Chondrocyte (in vitro differentiated cells): ENCODE measurements at places on chromosomes 3 and 15. TPM values are rescaled to one million over a fixed set of nuclear protein-coding genes. Genes with fewer than 3 reads are reported as not detected.
A peak's percentile ranks its signal among the peaks of the same experiment; 100 is the strongest.

TEX9 gene
- total RNA-seq = 2.4 to 4.6 TPM (median 3.3 TPM) in 3 replicates

ITIH1 gene
- total RNA-seq = not detected in 3 replicates

DNA sequence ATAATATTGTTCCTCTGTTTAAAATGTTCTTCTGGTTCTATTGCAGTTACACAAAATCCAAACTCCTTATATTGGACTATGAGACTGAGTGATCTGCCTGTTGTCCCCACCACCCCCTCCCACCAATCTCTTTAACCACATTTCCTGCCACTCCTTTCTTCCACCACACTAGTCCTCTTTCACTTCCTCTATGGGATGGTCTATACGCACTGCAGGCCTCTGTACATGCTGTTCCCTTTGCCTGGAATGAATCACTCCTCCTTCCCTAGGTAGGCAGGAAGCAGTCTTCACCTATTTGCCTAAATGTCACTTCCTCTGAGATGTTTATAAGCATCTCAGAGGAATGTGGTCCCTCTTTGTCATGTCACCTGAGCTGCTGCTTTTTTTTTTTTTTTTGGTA is 4.0 kb downstream of the MAP2K1 start:
- no peaks in the 10 kb centered on the region for H3K27me3 ChIP-seq
- H3K4me3 ChIP-seq = no peak overlapping the region
- no peaks in the 10 kb centered on the region for H3K36me3 ChIP-seq
- DNase-seq = no peak
- peak overlapping the region; percentile 22 for H3K27ac ChIP-seq
- peaks cover 49% of the 10 kb centered on the region for H3K4me1 ChIP-seq

- no peak overlapping the region for H3K4me3 ChIP-seq
- H3K27me3 ChIP-seq = peaks cover 12% of the 10 kb centered on the region
- no peak for DNase-seq
- H3K27ac ChIP-seq = no peak overlapping the region
- peaks cover 16% of the 10 kb centered on the region for H3K4me1 ChIP-seq
- H3K36me3 ChIP-seq = no peaks in the 10 kb centered on the region
Measured at GRCh38 chr3:122892118-122892960, 97.5 kb downstream of the SLC49A4 start.

DNA sequence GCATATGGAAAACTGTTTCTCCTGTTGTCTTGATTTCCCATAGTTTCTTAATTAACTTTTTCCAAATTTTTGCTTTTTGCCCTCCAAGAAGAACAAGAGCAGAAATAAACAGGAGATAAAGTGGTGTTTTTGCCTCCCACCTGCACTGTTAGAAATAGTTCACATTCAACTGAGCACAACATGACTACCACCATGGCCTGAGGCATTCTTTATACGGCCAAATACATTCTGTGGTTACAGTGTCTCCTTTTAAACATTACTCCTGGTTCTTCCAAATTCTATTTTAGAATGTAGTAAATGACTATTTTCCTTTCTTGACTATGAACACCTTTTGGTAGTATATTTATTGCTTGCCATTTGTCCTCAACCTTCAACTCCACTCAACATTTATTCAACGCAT is 98.5 kb downstream of the LARS2 start:
- peaks cover 29% of the 10 kb centered on the region for H3K4me1 ChIP-seq
- H3K4me3 ChIP-seq = no peak overlapping the region
- no peaks in the 10 kb centered on the region for H3K27me3 ChIP-seq

DNA sequence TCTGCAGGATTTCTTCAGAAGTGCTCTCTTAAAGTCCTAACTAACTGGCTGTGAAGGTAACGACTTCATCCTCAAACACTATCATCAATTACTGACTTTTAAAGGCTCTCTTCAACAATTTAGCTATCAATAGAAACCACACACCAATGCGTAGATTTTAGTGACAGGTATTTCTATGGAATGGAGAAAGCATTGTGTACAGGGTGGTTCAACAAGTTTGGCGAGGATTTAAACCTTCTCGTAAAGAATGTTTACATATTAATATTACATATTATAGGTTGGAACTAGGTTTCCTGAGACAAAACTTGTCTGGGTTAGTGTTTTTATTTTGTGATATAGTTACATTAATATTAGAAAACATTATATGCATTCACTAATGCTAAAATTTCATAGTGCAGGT is 233.6 kb downstream of the CHL1 start:
- H3K4me3 ChIP-seq = no peak overlapping the region
- no peak overlapping the region for H3K27ac ChIP-seq
- DNase-seq = no peak
- no peaks in the 10 kb centered on the region for H3K27me3 ChIP-seq
- no peaks in the 10 kb centered on the region for H3K4me1 ChIP-seq
- no peaks in the 10 kb centered on the region for H3K36me3 ChIP-seq

DNA sequence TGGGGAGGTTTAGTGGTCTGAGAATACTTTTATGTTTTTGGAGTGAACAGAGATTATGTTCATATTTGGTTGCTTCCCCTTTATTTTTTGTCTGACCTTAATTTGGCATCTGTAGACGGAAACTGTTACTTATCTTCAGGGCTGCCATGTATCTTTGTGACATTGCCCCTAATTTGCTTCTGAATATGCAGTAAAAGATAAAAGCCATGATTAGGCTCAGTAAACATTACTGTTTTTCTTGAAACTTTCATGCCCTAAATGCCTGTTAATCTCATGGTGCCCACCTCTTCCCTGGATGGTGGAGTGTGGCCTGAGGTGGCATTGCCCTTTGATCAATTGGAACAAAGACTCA is 106.7 kb downstream of the C3orf70 start:
- H3K4me1 ChIP-seq = no peaks in the 10 kb centered on the region
- no peak overlapping the region for H3K4me3 ChIP-seq
- no peak overlapping the region for H3K27ac ChIP-seq
- no peaks in the 10 kb centered on the region for H3K27me3 ChIP-seq
- no peak for DNase-seq

DNA sequence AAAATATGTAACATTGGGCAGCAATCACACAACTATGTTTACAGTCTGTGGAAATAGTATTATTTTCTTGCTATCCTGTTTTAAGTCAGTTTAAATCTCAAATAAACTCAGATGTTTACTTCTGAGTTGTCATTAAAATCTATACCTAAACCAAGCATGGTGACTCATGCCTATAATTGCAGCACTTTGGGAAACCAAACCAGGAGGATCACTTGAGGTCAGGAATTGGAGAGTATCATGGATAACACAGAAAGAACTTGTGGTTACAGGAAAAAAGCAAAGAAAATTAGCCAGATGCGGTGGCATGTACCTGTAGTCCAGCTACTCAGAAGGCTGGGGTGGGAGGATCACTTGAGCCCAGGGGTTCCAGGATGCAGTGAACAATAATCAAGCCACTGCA is 631.6 kb upstream of the EPHA6 start:
- no peak for DNase-seq
- no peaks in the 10 kb centered on the region for H3K27me3 ChIP-seq
- no peaks in the 10 kb centered on the region for H3K36me3 ChIP-seq
- H3K4me3 ChIP-seq = no peak overlapping the region

DNA sequence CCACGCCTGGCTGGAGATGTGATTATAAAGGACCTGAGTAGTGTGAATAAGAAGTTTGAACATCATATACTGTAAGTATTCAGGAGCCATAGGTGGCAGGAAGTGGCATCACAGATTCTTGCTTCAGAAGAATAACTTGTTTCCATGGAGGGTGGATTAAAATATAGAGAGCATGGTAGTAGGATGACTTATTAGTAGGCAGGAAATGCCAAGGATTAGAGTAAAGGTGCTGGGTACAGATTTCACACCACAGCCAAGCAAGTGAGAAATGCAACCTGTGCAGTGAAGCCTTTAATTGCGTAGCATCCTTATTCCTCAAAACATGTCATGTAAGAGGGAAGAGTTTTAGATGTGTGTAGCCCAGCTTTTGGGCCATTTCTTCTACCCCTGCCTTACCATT is 30.8 kb downstream of the IFT122 start:
- H3K36me3 ChIP-seq = peaks cover 19% of the 10 kb centered on the region
- peaks cover 5% of the 10 kb centered on the region for H3K4me1 ChIP-seq
- DNase-seq = no peak
- H3K27me3 ChIP-seq = no peaks in the 10 kb centered on the region
- H3K4me3 ChIP-seq = no peak overlapping the region

- no peak overlapping the region for H3K27ac ChIP-seq
- H3K4me3 ChIP-seq = no peak overlapping the region
- DNase-seq = no peak
- no peaks in the 10 kb centered on the region for H3K27me3 ChIP-seq
- H3K36me3 ChIP-seq = peaks cover 64% of the 10 kb centered on the region
Measured at GRCh38 chr3:50112462-50112861, 23.7 kb downstream of the RBM5 start.

- peaks cover 77% of the 10 kb centered on the region for H3K4me1 ChIP-seq
- peak overlapping the region; percentile 95 for H3K27ac ChIP-seq
- H3K27me3 ChIP-seq = no peaks in the 10 kb centered on the region
- no peak overlapping the region for H3K4me3 ChIP-seq
Measured at GRCh38 chr3:64342940-64343688, 117.8 kb upstream of the PRICKLE2 start.

- H3K4me3 ChIP-seq = no peak overlapping the region
- no peaks in the 10 kb centered on the region for H3K27me3 ChIP-seq
- peaks cover 21% of the 10 kb centered on the region for H3K4me1 ChIP-seq
- DNase-seq = no peak
Measured at GRCh38 chr3:60979461-60980341, 271.6 kb downstream of the FHIT start.
